Endothelial cell of umbilical vein (primary cell): ENCODE measurements at places on chromosomes 1 and 21. TPM values are rescaled to one million over a fixed set of nuclear protein-coding genes. Genes with fewer than 3 reads are reported as not detected.

DNA sequence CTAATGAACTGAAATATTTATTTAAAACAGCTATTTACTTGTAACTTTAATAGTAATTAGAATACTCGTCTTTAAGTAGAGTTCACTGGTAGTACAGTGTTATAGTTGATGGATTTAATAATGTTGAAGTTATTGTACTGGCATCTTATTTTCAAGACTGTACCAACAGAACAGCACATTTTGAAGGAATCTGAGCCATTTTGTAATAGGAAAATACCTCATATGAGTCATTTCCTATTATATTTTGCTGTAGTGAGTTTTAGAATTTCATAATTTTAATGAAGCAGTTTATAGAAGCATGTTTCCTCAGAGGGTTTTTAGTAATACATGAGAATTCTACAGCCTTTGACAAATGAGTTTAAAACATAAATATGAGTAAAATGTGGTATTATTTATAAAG lies 258.3 kb downstream of the OLFM3 start:
- DNase-seq: peak; percentile 69

GRCh38 chr1:30877205-30877912 lies 31.2 kb downstream of the SDC3 start:
- DNase-seq: peak; percentile 29

- no peak for DNase-seq
These were observed 7.8 kb upstream of the LAD1 start for GRCh38 chr1:201406831-201407406.

The IVL gene
- polyA plus RNA-seq: not detected in 2 replicates

The TSPAN1 gene
- 0.65 and 0.91 TPM in 2 replicates for polyA plus RNA-seq

The OR2L13 gene
- polyA plus RNA-seq: not detected in 2 replicates

The URB2 gene
- polyA plus RNA-seq: 4.3 and 4.7 TPM in 2 replicates

DNA sequence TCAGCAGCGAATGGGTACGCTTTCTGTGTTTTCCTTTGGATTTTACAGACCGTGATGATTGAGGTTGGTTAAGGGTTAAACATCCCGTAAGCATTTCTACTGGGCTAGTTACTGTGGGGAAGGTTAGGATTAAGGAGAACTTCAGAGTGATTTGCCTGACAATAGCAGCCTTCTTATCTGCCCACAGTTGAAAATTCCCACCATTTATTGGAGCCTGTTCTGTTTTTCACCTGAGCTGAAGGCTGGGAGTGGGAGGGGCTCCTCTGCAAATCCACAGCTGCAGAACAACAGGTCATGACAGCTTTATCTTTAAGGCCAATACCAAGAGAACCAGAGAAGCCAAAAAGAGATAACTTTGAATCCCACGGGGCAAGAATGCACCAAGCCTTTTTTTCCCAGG lies 168.6 kb downstream of the KAZN start:
- DNase-seq: no peak

The DCST1 gene
- not detected in 2 replicates for polyA plus RNA-seq

The LDLRAD1 gene
- not detected in 2 replicates for polyA plus RNA-seq

DNA sequence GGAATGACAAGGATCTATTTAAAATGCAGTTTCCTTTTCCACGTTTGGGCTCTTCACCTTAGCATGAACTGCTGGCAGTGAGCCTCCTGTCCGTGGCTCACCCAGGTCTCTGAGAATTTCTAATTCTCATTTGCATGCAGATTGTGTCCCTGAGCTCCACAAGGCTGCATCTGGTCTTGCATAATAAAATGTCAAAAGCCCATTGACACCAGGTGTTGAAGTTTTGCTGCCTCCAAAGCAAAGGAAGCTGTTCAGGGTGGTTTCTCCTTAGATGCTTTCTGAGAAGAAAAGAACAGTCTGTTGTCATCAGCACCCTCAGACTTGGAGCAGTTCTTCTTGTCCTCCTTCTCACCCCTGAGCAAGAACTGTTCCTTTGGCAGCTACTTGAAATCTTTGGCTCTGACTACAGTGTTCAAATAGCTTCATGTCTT lies 433.1 kb upstream of the KAZN start:
- no peak for DNase-seq

DNA sequence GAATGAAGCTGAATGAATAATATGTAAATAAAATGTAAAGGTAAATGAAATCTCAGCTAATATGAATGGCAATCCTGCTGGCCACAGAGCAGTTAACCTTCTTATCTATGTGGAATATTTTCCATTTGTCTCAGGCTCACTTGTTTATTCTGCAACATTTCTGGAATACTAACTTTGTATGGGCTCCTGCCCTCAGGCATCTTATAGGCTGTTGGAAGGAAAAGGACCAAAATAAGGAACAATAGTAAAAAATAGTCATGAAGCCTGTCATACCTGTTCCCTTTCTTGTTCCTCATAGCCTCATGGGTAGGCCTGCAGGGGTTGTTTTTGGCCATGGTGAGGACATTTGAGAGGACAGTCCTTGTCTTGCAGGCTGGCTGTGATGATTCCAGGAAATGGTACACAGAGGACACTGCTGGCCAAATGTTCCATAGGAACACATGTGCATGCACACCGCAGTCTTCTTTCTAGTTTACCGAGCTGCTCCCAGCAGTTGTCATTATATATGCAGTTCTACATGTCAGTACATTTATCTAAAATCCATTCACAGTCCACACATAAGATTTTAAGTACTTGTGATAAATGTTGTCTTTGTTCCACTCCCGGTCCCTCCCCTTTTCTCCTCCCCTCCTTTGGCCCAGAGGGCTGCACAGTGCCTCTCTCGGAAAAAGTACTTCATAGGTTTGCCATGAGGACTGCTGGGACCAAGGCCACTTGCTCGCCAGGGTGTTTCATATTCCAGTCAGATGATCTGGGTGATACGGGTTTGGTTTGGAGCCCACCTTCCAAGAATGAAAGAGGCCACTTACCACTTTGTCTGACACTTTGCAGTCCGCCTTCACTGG lies 15.2 kb upstream of the KCNQ4 start:
- no peak for DNase-seq

DNA sequence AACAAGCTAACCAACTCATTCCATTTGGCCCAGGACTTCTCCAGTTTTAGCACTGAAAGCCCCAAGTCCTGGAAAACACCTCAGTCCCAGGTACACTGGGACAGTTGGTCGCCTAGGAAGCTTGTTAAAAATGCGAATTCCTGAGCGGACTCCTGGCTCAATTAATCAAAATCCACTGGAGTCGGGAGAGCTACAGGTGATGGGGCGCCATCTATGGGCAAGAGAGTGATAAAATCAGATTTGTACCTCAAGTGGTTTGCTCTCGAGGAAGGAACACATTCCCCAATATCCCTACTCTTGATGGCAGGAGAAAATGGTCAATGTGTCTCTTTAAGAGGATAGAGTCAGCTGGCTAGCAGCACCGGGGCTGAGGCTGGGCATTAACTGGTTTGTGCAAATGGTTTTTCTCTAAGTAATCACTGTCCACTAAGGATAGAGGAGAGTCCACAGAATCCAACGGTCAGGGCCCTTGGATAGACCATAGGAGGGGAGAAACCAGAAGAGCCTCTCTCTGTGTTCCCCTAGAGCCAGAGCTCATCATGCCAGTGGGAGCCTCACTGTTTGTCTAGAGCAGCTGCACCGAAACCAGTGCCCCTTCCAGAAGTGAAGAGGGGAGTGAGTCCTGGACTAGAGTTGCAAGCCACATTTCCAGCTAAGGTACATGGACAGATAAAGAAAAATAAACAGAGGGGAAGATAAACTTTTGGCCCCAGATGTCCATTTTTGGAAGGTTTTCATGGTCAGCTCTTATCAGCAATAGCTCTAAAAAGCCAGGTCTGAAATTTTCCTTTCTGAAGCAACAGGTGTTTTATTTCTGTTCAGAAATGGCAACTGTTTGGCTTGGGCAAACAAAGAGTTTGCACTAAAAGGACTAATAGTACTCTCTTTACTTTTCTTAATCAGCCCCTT lies 148.5 kb downstream of the TENT5C start:
- peak; percentile 71 for DNase-seq

The CLEC20A gene
- not detected in 2 replicates for polyA plus RNA-seq

DNA sequence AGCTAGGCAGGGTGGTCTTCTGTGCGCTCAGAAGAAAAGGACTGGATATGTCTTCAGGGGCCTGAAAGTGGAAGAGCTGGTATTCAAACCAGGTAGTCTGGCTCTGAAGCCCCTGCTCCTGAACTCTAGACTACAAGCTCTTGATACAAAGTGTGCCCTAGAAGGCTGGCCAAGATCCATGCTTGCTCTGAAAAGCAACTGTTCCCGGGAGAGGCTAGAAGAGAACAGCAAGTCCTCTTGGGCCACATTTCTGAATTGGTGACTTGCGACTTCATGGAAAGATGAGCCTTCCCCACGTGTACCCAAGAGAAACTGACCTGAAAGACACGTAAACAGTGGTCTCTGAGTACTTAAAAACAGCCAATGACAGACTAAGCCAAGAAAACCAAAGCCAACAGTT lies 123.3 kb upstream of the GRIK3 start:
- no peak for DNase-seq

The ALX3 gene
- not detected in 2 replicates for polyA plus RNA-seq

DNA sequence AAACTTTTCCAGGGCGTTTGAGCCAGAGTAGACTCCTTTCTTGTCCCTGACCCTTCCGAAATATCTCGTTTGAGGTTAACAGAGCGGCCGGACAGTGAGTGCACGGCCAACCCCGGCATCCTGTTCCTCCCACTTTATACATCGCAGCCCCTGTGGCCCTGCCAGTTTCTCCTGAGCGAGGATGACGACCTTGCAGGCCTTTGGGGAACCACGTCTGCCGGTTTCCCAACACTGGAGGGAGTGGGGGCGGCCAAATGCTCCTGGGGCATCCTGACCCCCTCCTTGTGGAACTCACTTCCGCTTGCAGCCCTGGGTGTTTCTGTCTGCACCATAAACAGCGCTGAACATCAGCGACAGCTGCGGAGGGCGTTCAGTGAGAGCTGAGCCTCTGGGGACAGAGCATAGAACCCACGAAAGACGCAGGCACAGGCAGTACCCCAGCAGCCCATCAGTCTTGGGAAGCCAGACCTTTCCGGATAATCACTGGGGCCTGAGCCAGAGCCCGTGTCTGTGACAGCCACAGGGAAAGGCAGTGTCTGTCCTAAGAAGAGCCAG lies 4.8 kb upstream of the KCNAB2 start:
- no peak for DNase-seq

DNA sequence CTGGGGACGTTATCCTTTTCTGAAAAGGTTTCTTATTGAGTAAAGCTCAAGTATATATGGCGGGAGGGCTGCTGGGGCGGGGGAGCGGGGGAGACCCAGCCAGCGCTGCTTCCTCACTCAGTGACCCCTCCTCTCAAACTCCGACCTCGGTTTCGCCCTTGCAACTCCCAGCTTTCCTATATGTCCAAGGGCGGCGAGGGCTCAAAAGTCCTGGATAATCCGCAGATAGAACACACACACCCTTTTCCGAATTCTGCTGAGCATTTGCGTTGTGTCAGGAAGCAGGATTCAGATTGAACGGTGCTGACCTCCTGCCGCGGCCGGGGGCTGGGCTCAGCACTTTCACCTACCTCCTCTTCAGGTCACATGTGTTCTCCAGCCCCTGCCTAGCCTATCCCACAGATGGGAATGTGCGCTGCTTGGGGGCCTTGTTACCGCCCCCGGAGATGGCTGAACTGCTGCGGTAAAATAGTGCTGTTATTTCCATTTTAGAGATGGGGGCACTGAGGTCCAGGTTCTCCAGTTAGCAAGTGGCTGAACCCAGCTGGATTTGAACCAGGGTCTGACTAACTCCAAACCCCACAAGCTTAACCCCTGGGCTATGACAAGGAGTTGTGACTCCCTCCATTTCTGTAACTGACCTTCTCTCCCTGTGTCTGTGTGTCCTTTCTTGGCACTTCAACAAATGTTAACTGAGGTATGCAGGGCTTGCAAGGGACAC lies 795 bp upstream of the AHDC1 start:
- DNase-seq: no peak

- no peak for DNase-seq
These were observed 30.7 kb downstream of the CD58 start for GRCh38 chr1:116540088-116540487.

DNA sequence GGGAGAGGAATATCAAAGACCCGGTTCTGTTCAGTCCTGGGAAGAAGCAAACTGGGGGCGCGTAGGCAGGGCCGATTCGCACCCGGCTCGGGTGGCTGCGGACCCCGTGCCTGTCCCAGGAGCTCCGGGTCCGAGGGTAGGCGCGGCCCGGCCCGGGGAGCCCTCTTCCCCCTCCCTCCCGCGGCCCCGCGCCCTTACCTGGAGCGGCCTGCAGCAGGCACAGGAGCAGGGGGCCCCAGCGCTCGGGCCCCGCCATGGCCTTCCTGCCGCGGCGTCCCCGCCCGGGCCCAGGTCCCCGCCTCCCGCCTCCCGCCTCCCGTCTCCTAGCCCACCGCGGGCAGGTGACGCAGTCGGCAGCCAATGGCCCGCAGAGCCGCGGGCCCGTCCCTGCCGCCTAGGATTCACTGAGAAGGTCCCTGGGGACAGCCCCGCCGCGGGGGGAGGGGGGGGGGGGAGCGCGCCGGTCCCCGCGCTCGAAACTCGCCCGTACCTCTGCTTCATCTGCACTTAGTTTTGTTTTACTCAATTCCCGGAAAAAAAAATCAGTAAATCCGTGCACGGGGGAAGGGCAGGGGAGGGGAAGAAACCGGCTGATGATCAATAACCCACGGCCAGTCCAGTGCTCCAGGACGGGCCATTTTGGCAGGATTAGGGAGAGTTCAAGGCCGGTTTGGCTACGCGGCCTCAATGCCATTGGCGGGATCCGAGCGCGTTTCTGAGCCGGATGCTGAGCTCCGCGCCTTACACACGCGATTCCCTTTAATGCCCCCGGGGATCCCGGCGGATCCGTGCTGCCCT lies at the start of gene IFNLR1:
Gene IFNLR1 (minus strand): TSS at position 297 of the 798 bp plus-strand sequence. CDS start 41 bp downstream, at position 256.
- DNase-seq: no peak

The EIF3I gene
- 301 and 331 TPM in 2 replicates for polyA plus RNA-seq

- DNase-seq: no peak
These were observed 85.3 kb downstream of the SLC66A1 start for GRCh38 chr1:19397217-19397945.

The INAVA gene
- 0.05 TPM in 1 of 2 replicates, not detected in the other for polyA plus RNA-seq

The S100A8 gene
- not detected in 2 replicates for polyA plus RNA-seq

GRCh38 chr1:43530483-43531106 lies at the start of gene PTPRF:
Gene PTPRF, plus strand, starts transcription at chr1:43530883. Its CDS starts 14,193 bp downstream, at chr1:43545076.
- DNase-seq: peak; percentile 60

The AMY2B gene
- polyA plus RNA-seq: 0.53 and 1.0 TPM in 2 replicates
